Progenitor cell of endocrine pancreas (in vitro differentiated cells): ENCODE measurements at places on chromosomes 11 and 22. TPM values are rescaled to one million over a fixed set of nuclear protein-coding genes. Genes with fewer than 3 reads are reported as not detected.

- H3K36me3 ChIP-seq: no peaks in the 10 kb centered on the region
- H3K4me3 ChIP-seq: no peak overlapping the region
- H3K4me1 ChIP-seq: no peaks in the 10 kb centered on the region
- no peak overlapping the region for H3K27ac ChIP-seq
Measured at GRCh38 chr11:111462329-111462728, 49.9 kb downstream of the BTG4 start.

DNA sequence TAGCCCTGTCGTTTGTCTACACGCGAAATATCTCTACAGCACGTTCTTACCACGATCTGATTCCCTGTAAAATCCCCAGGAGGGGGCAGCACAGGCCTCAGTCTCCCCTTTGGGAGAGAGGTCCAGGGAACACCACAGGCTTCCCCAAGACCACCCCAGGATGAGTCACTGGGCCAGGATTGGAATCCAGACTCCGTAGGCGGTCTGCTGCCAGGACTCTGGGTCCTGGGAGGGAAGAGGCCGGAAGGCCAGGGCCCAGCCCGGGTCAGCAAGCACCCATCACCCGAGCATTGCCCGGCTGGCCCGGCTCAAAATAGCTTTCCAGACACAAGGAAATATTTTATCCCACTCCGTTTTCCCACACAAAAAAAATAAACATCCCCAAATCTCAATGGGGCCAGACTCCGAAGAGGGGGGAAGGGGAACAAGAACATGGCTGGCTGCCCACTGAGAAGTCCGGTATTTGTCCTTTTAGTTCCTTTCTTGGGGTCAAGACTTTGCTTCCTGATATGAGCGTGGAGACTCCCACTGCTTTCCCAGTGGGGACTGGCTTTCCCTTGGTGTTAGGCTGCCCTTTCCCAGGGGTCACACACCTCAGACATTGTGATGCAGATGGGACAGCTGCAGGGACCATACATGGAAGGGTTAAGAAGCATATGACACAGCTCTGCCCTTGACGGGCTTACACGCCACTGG lies 91.3 kb downstream of the LRRC32 start:
- H3K36me3 ChIP-seq: no peaks in the 10 kb centered on the region
- H3K4me1 ChIP-seq: peaks cover 3% of the 10 kb centered on the region
- H3K4me3 ChIP-seq: no peak overlapping the region
- no peaks in the 10 kb centered on the region for H3K27me3 ChIP-seq
- DNase-seq: no peak

- DNase-seq: no peak
- H3K27ac ChIP-seq: no peak overlapping the region
- no peak overlapping the region for H3K4me3 ChIP-seq
- H3K36me3 ChIP-seq: no peaks in the 10 kb centered on the region
- no peaks in the 10 kb centered on the region for H3K27me3 ChIP-seq
- no peaks in the 10 kb centered on the region for H3K4me1 ChIP-seq
Measured at GRCh38 chr22:48686694-48687302, 1140.9 kb downstream of the BRD1 start.

DNA sequence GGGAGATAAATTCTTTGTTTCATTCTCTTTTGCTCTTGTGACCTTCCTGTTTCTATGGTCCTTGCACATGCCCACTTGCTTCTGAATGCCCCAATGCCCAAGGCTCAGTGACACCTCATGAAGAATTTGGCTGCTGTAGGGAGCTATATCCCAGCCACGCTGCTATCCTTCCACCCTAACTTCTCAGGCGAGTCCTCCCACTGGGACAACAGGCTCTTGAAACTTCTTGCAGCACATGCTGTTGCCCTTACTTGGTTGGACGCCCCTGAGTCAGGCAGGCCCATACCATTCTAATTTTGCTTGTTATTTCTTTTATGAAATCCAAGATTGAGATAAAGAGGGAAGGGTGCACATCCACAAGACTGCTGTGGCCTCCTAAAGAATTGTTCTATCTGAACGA lies 57.6 kb upstream of the BLID start:
- no peaks in the 10 kb centered on the region for H3K4me1 ChIP-seq
- no peak overlapping the region for H3K4me3 ChIP-seq
- no peaks in the 10 kb centered on the region for H3K36me3 ChIP-seq

HTR3B gene
- total RNA-seq: not detected in 2 replicates

OR2AT4 gene
- not detected in 2 replicates for total RNA-seq
